ENCODE measurements at places on chromosomes 13 and 19.

- DNase-seq = no peak
Measured at GRCh38 chr13:98487016-98487415, 89.9 kb downstream of the STK24 start.

- no peak for DNase-seq
Measured at GRCh38 chr13:40149611-40150274, 494.3 kb downstream of the COG6 start.

- DNase-seq = no peak
Measured at GRCh38 chr13:45575146-45575829, 40.3 kb downstream of the ERICH6B start.

DNA sequence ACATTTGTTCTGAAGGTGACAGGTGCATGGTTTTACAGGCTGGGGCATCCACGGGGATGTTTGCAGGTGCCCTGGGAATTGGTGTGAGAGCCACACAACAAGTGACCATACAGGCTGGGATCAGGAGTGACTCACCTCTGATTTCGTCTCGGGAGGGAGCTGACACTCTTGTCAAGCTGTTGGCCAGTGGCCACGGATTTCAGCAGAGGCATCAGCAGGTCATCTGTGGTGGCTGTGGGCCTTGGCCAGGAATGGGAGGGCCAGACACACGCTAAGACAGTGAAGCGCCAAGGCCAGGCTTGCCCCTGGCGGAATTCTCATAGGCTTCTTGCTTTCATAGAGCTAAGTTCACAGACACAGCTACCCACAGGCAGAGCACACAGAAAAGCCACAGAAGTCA is 108.6 kb downstream of the HSPH1 start:
- DNase-seq = no peak

DNA sequence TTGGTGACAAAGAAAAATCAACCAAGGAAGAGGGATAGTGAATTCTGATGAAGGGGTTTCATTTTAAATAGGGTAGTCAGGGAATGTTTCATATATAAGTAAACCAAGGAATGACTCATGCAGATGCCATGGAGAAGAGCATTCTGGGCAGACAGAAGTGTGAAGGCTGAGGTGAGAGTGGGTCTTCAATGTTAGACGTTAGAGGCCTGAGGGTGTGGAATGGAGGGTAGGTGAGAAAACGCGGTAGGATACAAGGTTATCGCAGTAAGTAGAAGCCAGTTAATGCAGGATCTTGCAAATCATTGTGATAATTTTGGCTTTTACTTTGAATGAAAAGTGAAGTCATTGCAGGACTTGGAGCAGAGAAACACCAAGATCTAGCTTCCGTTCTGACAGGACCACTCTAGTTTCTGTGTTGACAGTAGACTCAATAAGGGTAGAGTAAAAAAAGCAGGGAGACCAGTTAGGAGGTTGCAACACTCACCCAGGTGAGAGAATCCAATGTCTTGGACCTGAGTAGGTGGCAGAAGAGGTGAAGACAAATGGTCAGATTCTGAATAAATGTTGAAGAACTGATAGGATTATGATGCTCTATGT is 225.2 kb upstream of the TMTC4 start:
- no peak for DNase-seq

- DNase-seq = peak; percentile 37
Measured at GRCh38 chr19:37931881-37932655, 25.1 kb downstream of the SIPA1L3 start.

DNA sequence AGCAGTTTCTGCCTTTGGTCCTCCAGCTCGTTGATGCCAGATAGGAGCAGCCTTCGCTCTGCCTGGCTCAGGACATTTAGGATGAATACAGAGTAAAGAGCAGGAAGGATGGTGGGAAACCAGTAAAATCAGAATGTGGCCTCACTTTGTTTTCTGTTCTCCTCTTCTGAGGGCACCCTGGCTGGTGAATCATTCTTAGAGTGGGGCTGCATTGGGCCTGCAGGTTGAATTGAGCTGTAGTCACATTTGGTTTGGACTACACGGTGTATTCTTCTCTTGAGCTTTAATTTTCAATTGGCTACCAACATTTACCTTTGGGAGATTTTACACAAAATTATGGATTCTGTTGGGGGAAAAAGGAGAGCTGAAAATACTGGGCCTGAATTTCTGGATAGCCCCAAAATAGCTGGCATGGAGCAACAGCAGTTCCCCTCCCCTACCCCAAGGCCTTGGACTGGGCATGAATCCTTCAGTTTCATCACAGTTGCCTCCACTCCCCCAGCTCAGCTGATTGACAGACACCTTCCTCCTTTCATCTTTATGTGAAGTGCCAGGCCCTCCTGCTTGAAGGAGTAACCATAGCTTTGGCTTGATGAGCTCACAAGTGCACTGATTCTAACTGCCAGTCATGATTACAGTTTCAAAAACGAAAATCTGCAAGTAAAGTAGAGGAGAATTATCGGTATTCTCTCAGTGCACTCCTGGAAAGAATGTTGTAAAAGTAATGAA is 24.3 kb downstream of the ERCC5 start:
- no peak for DNase-seq

DNA sequence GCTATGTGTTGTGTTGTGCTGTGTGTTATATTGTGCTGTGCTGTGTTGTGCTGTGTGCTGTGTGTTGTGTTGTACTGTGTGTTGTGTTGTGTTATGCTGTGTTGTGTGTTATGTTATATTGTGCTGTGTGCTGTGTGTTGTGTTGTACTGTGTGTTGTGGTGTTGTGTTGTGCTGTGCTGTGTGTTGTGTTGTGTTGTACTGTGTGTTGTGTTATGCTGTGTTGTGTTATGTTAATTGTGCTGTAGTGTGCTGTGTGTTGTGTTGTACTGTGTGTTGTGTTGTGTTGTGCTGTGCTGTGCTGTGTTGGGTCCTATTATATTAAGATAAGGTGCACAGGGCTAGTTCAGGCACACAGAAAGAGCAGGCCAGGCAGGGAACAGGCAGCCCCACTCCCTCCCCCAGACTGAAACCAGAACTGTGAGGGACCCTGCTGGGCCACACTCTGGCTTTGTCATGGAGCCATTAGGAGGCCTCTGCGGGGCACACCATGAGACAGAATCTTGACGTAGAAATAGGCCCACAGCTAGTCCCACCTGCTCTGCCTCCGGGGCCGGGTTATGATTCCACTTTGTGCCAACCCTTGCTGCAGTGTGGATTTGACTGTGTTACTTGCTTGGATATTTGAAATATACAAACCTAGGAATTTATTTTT is 12.1 kb downstream of the SOX1 start:
- DNase-seq = no peak

DNA sequence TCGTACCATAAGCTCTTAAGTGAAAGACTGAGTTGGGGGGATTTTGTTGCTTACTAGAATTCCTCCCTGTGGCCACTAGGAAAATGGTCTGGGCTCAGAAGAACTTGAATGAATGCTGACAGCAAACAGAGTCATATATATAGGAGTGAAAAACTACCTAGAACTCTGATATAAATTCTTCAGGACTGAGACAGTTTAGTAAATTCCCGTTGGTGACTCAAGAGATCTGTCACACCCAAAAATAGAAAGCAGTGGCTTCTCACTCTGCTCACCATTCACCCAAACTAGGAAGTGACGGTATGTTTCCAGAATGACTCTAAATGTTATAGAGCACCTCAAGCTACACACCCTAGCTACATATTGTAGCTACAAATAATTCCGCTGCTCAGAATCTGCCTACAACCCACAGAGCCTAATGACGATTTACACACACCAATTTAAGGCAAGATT is 116.2 kb downstream of the TBC1D4 start:
- DNase-seq = peak; percentile 9

GRCh38 chr19:29687897-29688728 is 22.9 kb downstream of the PLEKHF1 start:
- DNase-seq = peak; percentile 49

DNA sequence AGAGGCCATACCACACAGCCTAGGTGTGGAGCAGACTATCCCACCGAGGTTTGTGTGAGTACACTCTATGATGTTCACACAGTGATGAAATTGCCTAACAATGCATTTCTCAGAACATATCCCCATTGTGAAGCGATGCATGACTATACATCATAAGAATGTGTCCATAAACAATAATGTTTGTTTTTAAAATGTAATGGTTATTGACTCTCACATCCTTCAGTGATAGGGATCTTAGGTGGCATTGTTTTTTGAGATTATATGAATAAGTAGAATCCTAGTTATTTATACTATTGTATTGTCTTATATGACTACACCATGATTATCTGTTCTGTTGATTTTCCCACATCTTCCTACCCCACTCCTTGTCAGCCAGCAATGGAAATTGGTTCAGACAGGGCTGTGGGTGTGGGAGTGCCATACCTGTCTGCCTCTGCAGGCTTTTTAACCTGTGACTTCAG is 13.6 kb downstream of the CCNA1 start:
- no peak for DNase-seq

GRCh38 chr13:74741732-74742131 is 607.5 kb upstream of the KLF12 start:
- no peak for DNase-seq

GRCh38 chr19:11265785-11266236 is 3.5 kb upstream of the DOCK6 start:
- peak; percentile 32 for DNase-seq

GRCh38 chr19:3190921-3191805 is 5.4 kb downstream of the NCLN start:
- DNase-seq = no peak

GRCh38 chr13:38641164-38641948 is 45.5 kb upstream of the FREM2 start:
- no peak for DNase-seq

- DNase-seq = no peak
Measured at GRCh38 chr19:802498-803098, 5.3 kb downstream of the PTBP1 start.

- DNase-seq = no peak
Measured at GRCh38 chr19:2750808-2751437, 11.1 kb upstream of the SLC39A3 start.

DNA sequence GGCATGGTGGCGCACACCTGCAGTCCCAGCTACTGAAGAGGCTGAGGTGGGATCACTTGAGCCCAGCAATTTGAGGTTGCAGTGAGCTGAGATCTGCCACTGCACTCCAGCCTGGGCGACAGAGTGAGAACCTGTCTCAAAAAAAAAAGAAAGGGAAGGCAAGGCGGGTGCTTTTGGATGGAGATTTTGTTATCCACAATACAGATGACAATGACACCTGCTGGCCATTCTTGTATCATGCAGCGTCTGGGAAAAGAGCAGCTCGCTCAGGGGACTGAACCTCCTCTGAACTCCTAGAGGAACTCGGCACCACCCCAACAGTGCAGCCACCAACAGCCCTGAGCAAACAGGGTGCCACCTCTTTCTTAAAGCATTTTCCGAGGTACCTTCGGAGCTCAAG is 22.8 kb downstream of the HAUS8 start:
- DNase-seq = peak; percentile 47

GRCh38 chr19:32863301-32863700 is 6.3 kb downstream of the SLC7A9 start:
- DNase-seq = no peak

DNA sequence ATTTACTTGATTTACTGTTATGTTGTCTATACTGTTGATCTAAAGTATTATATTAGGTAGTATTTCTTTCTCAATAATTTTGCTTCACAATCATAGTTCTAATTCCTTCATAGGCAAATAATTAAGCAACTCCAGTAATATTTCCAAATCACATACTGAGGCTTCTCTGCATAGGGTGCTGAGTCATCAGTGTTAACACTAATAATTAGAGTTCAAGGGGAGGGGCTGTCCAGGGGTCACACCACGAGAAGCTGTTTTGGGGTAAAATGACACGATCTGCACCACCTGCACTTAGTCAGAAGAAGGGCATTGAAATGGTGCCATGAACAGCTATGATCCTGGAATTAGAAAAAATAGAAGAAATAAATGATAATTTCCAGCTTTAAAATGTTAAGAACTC is 1230.9 kb upstream of the SLC10A2 start:
- no peak for DNase-seq

- DNase-seq = no peak
Measured at GRCh38 chr13:31773538-31773937, 34.2 kb downstream of the RXFP2 start.

DNA sequence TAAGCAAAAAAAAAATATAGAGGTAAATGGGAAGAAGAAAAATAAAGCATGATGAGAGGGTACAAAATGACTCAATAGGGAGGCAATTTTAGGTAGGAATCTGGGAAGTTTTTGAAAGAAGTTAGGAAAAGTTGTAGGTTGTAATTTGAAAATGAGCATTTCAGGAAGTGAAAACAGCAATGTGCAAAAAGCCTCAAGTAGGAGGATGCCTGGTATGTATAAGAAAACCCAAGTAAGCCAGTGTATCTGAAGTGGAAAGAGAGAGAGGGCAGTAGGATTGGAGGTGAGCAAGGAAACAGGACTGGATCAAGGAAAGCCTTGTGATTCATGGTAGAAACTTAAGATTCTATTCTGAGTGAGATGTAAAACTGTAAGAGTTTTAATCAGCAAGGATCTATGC is 121.6 kb upstream of the SPRY2 start:
- no peak for DNase-seq

- no peak for DNase-seq
Measured at GRCh38 chr13:40197049-40197448, 469.4 kb downstream of the FOXO1 start.

GRCh38 chr13:40187324-40187795 is 479.1 kb downstream of the FOXO1 start:
- DNase-seq = no peak

DNA sequence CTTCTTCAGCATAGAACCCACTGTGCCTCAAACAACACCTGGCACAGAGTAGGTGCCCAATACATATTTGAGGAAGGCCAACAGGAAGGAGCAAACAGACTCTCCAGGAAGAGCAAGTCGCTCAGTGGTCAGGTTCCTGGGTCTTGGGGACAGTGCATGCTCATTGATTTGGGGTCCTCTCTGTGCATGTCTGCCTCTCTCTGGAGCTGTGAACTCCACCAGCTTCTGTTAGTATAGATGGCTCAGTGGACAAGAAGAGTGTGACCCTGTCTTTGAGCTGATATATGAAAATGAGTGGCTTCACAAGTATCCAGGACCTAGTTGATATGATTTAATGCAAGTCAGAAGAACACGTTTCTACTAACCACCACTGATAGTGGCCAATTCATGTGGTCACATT is 98.7 kb downstream of the KCTD15 start:
- DNase-seq = no peak

Data from hematopoietic multipotent progenitor cell treated with erythropoietin and hydrocortisone succinate and interleukin-3 and kit ligand, for 8 days (in vitro differentiated cells).